ENCODE measurements at places on chromosomes 2 and 18.

- DNase-seq: no peak
Observed at GRCh38 chr2:169734169-169734847, 676 bp downstream of the KLHL23 start.

- DNase-seq: no peak
Observed at GRCh38 chr2:10688921-10689807, 611 bp downstream of the NOL10 start.

DNA sequence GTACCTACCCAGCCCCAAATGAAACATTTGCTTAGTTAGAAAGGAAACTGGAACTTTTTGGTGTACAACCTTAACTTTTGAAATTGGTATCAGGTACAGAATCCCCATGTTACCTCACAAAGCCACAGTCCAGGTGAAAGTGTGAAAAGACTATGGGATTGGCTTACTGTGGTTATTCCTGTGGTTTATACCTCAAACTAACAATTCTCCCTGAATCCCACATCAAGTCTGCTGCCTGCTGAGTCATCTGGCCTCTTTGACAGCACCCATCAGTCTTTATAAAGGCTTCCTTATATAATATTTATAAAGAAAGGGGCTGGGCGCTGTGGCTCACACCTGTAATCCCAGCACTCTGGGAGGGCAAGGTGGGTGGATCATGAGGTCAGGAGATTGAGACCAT lies 164.6 kb downstream of the TMEM247 start:
- DNase-seq: no peak

- DNase-seq: no peak
Observed at GRCh38 chr2:236334122-236334876, 70.1 kb upstream of the ASB18 start.

GRCh38 chr2:53952519-53952918 lies 18.3 kb downstream of the PSME4 start:
- no peak for DNase-seq

All from T-helper 1 cell (primary cell).